ENCODE measurements at places on chromosomes 7 and 10.

DNA sequence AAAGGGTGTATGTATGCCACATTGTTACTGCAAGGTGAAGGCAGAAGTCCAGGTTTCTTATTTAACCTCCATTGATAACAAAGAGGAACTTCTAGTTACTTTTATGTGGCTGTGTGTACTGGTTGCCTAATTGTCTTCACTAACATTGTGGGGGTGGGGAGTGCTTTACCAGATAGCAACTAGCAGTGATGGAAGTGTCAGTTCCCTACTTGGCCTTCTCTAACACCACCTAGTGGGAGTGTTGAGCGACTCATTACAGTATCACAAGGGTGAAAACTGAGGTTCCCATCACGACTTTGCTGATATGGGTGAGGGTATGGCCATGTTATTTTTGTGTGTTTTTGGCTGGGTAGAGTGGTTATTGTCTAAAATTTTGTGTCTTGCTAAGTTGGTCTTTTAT, 274.4 kb downstream of the THSD7A start:
- no peak for DNase-seq

- DNase-seq, result no peak
Measured at GRCh38 chr7:30879139-30880124, 32.2 kb upstream of the AQP1 start.

- no peak for DNase-seq
Measured at GRCh38 chr7:155283565-155284194, 14.0 kb upstream of the INSIG1 start.

DNA sequence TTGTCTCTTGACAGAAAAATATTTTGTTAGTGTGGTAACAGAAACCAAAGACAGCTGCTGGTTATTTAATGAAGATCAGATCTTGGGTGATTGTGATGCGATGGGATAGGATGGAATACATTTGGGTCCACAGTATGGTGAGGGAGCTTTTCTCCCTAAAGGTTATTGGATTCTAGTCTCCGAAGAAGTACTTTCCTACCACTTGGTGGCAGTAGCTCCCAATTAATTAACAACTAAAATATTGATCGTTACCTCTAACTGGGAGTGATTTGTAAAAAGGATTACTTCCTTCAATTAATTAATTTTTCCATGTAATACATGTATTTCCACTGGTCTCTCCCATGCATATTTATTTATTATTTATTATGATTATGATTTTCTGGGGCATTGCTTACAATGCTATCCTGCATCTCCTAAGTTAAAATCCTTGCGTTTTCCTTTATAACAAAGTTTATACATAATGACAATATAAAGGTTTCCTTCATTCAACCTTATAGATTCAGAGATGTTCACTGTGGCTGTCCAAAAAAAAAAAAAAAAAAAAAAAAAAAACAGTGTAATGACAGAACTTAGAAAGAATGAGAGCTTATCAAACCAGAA, 25.6 kb downstream of the TMEM196 start:
- DNase-seq, result no peak

DNA sequence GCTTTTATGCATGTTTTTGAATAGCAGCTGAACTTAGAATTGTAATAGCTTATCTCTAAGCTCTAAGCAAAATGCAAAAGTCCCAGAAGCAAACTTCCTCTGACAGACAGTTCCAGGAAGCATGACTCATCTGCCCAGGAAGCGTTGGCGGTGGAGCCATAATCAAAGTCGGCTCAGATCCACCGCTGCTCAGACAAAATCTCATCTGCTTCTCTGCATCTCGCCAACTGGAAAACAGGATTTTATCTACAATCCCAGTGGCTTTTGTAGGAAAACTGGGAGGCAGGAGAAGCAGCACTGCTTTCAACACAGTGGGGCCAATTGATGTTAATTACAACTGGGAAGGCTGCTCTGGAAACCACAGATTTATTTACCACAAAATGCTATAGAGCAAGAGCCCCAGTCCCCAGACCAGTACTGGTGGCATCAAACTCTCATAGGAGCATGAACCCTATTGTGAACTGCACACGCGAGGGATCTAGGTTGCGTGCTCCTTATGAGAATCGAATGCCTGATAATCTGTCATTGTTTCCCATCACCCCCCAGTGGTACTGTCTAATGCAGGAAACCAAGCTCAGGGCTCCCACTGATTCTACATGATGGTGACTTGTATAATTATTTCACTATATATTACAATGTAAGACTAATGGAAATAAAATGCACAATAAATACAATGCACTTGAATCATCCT, 99.9 kb downstream of the CUBN start:
- DNase-seq, result peak; percentile 81

DNA sequence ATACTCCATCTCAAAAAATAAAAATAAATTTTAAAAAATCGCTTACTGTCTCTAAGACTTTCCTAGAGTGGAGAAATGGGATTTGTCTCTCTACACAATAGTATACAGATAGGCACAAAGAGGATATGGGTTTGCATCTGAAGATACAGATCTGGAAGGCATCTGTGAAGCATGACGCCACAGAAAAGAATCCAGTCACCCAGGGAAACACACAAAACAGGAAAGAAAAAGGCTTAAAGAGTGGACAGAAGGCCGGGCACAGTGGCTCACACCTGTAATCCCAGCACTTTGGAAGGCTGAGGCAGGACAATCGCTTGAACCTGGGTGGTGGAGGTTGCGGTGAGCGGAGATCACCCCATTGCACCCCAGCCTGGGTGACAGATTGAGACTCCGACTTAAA, 61.3 kb downstream of the SKIDA1 start:
- no peak for DNase-seq

- no peak for DNase-seq
Measured at GRCh38 chr7:27808626-27809025, 68.7 kb downstream of the TAX1BP1 start.

- no peak for DNase-seq
Measured at GRCh38 chr7:71868797-71869196, 543.3 kb downstream of the CALN1 start.

DNA sequence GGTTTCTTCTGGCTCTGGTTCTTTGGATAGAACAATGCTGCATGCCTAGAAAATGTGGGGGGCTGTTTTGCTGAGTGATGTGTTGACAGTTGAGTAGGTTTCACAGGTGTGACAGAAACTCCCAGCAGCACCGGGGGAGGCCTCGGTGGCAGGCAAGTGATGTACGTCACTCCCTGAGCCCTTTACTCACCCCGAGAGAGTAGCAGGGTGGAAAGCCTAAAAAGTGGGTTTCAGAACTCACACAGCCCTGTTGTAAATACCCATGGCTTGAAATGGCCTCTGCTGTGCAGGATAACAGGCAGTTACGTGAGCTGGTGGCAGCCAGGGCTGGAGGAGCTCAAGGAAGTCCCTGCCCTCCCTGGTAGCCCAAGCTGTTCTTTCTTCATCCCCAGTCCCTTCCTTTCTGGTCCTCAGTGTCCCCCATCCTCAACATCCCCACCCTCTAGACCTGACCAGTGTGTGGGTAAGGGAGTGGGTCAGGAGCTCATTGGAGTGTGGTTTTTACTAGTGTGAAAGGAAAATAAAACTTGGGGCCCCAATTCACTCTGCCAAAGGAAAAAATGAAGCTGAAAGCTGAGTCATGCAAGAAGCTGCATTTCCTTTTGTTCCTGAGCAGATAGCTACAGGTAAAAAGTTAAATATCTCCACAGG, 258.1 kb downstream of the STK31 start:
- no peak for DNase-seq

GRCh38 chr7:129771928-129772479, 160.5 kb downstream of the NRF1 start:
- no peak for DNase-seq

- DNase-seq, result no peak
Measured at GRCh38 chr10:75600833-75601232, 169.4 kb downstream of the LRMDA start.

DNA sequence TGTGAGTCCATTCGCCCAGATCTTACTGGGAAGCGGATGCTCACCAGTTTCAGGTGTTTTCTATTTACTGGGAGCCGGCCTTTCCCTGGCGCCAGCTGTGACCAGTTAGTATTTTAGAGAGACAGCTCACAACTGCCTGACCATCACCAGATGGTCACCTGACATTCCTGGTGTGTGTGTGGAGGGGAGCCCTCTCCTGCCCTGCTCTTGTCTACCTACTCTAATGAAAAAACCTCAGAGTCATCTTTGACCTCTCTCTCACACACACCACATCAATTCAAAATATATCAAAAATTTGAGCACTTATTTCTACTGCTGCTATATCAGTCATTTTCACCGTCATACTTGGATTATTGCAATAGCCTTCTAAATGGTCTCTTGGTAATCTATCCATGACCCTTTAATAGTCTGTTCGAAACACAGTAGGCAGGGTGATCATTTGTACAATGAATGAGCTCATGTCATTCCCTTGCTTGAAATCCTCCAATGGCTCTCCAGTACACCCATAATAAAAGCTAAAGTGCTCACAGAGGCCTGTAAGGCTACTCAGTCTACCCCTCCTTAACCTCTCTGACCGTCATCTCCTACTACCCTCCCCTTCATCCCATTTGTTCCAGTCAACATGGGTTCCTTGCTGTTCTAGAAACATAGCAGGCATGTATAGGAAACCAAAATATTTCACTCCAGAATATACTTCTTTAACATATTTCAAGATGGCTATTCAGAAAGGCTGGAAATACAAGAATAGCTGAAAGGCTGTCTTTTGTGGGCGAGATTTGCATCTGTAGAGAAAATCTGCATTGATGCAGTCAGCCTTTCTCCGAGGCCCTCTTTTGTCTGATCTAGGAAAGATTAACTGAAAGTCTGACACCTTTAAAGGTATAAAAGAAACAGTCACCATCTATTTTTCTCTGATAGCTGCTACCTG, 17.5 kb upstream of the NT5C3A start:
- DNase-seq, result no peak

DNA sequence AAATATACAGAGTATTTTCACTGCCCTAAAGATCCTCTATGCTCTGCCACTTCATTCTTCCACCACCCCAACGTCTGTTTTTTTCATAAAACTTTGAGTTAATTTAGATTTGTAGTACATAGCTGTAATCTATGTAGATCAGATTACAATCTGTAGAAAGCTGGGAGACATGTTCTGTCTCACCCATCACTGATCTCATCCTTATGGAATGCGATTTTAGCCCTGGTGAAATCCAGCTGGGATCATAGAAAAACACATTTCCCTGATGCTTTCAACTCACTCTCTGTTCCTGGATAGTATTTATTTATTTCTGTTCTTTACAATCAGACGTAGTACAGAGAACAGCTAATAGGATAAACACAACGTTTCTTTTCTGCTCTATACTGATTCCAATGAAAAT, 521.0 kb downstream of the KIF20B start:
- DNase-seq, result no peak

DNA sequence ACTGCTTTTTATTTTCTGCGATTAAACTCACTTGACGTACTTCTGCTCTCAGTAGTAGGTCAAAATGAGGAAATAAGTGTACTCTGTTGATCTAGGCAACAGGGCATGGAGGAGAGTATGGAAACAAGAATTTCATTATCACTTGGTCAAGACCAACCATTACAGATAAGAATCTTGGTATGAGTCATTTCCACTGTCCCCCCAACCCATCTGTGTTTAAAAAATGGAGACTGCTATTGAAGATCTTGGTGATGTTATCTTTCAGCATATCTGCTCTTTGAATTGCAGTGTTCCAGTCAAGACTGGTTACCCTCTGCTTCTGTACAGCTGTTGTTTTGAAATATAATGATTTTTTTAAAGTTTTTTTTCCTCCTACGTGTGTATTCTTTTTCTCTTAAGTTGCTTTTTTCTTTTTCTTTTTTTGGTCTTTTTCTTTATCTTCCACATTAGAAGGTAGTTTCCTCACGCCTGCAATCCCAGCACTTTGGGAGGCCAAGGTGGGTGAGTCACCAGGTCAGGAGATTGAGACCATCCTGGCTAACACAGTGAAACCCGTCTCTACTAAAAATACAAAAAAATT, 11.7 kb downstream of the STAM start:
- DNase-seq, result no peak

DNA sequence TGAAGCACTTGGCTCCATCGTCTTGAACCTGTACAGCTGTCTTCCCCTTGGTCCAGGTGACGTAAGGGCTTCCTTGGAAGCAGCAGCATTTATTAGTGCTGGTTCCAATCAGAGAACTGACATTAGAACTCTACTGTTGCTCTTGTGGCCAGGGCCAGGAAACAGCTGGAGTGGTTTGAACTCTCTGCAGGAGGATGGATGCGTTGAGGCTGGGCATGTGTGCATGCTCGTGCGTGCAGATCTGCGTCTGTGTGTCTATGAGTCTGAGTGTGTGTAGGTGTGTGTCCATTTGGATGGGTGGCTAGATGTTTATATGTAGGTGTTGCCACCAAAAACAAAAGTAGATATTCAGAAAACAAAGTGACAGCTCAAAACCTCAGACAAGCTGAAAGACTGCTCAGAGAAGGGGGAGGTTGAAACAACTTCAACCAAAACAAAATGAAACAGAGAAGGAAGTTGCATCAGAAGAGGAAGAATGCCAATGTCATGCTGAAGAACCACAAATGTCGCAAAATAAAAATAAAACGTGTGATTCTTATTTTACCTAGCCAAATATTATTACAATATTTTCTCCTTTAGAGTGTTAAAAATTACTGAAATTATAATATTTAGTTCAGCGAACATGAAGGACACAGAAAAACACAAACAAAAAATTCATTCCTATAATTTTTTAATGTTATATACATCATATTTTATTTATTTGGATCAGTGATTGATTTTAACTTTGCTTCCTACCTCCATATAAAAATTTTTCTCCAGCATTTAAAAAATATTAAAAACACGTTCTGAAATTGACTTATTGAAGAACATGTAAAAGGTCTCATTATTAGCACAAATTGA, 96.1 kb upstream of the MKLN1 start:
- peak; percentile 52 for DNase-seq

DNA sequence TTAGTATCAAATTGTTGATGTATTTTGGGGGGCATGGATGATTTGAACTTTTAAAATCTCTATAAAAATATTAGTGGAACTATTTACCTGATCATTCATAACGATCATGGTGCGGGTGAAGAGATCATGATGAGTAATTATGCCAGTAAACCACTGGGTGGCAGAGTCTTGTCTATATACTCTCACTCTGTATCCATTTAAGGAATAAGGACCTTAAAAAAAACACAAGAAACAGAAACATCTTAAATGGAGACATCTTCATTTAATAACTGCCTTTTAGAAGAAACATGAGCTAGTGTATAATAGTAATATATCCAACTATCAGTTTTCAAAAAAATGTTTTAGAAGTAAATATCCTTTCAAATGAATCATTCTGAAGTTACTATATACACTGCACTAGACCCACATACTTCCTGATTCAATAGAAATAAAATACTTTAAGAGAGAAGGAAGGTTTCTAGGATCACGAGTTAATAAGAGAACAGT, 84.0 kb downstream of the NRBF2 start:
- DNase-seq, result no peak

- no peak for DNase-seq
Measured at GRCh38 chr7:30222515-30223215, 61.7 kb upstream of the ZNRF2 start.

GRCh38 chr10:78864761-78865537, 203.8 kb upstream of the ZMIZ1 start:
- no peak for DNase-seq

GRCh38 chr10:123683459-123683858, 17.3 kb downstream of the GPR26 start:
- DNase-seq, result no peak
